Suppressor macrophage (primary cell): ENCODE measurements at places on chromosomes 16 and 17.
A peak's percentile ranks its signal among the peaks of the same experiment; 100 is the strongest.

- no peak for DNase-seq
Measured at GRCh38 chr17:14670861-14671260, 370.0 kb downstream of the HS3ST3B1 start.

DNA sequence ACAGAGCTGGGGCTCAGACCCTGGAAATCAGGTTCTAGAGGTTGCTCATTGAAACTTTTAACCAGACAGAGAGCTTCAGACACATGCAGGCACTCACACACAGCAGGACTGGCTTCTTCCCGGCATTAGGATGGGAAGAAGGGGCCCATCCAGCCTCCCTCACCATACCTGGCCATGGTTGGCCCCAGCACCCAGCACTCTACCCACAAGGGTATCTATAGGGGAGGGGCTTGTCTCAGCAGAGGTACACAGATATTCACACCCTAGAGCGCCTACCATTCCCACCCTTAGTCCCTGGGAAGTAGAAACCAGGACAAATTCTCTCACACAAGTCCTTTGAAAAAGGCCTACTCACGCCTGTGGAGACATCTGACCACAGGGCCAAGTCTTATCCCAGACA lies 20.5 kb upstream of the CCL2 start:
- peak; percentile 2 for DNase-seq

- peak; percentile 75 for DNase-seq
Measured at GRCh38 chr16:66408163-66409048, 18.7 kb upstream of the BEAN1 start.

- DNase-seq = no peak
Measured at GRCh38 chr16:52827456-52827855, 225.2 kb downstream of the CHD9NB start.

DNA sequence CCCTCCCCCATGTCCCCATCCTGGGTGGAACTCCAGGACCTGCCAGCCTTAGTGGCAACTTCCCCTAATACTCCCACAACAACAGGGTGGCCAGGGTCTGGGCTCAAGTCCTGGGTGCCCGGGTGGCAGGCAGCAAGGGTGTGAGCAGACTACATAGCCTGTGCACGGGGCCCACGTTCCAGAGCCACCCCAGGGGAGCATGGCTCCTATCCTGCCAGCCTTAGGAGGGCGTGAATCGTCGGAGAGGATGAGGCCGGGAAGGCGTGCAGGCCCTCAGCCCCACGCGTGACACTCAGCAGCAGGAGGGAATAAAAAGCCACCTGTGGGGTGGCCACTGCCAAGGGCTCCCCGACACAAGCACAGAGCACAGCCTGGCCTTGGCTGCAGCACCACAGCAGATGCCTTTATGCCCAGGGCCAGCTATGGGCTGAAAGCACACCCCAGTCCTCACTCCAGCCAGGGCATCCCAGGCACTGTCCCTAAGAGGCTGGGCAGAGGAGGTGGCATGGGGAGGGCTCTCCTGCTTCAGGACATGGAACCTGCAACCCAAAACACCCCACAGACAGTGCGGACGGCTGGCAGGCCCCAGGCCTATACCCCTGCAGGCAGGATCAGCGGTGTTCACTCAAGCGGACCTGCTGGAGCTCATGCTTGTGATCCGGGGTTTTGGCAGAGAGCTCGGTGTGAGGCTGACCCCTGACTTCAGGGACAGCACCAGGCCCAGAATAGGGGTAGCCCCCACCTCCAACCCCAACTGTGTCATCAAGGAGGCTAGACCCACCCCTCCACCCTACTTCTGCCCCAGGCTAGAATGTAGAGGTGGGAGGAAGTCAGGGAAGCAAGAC lies 2.7 kb downstream of the BCAR1 start:
- DNase-seq = no peak

- DNase-seq = peak; percentile 80
Measured at GRCh38 chr16:67719778-67720144, 645 bp upstream of the GFOD2 start.

GRCh38 chr17:47813512-47814031 lies 8.0 kb downstream of the OSBPL7 start:
- DNase-seq = no peak

DNA sequence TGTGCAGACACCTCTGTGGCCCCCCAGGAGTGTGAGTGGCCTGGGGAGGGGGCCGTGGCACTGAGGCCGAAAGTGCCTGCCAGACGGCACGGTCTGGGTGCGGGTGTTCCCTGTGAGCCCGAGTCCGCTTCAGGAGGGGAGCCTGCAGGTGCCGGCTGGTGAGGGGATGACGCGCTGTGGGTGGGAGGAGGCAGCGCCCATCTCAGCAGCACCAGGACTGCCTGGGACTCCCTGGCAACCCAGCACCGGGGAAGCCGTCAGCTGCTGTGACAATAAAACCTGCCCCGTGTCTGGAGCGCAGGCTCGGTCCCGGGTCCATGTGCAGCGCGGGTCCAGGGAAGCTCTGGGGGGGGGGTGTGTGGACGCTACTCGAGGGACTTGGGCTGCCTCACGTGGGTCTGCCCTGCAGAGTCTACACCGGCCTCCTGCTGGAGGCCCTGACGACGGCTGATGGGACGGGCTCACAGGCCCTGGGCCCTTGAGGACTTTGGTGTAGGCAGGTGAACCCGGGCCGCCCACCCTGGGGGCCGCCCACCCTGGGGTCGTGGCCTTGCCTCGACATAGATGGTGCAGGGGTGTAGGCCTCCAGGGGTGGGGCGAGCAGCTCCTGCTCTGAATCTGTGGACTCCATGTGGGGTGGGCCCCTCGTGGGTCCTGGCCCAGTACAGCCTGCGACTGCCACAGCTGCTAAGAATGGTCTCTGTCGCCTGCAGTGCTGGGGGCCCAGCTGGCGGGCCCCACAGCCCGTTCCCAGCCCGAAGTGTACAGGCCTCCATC lies 5.9 kb upstream of the RAB40C start:
- no peak for DNase-seq

- no peak for DNase-seq
Measured at GRCh38 chr17:74795327-74796020, 19.3 kb upstream of the NAT9 start.

- no peak for DNase-seq
Measured at GRCh38 chr17:45756266-45756991, 27.7 kb upstream of the CRHR1 start.

DNA sequence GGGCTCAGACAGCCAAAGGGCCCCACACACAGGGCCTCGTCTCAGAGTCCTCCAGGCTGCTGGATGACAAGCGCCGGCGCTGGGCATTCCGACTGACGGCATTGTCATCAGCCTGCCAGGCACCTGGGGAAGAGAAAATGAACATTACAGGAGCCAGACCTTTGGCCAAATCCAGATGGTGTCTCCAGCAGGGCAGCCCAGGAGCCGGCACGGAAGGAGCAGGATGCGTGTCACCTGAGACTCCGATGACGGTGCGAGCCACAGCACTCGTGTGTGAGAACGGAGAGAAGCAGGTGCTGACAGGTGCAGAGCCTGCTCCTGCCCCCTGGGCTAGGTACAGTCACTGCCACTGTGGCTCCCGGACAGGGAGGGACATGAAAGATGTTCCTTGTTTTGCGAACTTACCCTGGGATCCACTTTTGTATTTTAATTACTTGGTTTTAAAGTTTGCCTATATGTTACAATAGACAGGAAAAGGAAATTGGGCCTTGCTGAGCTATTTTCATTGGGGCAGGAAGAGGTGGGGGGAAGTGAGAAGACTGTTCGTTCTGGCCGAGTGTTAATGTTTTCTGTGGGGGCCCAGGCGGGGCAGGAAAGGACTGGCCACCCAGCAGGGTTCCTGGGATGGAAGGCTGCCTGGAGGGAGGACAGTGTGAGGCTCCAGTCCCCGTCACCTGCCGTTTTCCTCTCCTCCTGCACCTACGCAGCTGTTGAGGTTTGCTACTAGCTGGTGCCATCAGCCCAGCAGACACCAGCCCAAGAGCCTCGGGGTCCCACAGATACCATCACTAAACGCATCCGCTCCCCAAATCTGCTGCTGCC lies 4.4 kb upstream of the FOXJ1 start:
- peak; percentile 37 for DNase-seq

GRCh38 chr16:1494711-1495110 lies 1.6 kb downstream of the TELO2 start:
- DNase-seq = no peak

GRCh38 chr16:63806794-63807506 lies 1314.9 kb downstream of the CDH11 start:
- no peak for DNase-seq

DNA sequence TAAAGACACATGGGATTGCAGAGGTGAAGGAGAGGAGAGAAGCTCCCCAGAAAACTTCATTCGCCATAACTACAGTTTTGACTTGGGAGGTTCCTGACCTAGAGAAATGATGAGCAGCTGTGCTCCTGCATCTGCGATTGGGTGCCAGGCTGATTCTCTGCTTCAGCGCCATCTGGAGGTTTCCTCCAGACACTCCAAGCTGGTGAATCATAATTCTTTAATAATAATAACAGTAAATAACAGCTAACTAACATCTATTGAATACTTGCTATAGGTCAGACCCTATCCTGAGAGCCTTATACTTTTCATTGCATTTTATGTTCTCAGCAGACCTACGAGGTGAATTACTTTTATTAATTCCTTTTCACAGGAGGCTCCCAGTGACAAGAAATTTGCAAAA lies 575.8 kb downstream of the TOX3 start:
- DNase-seq = no peak

- DNase-seq = peak; percentile 58
Measured at GRCh38 chr17:73184136-73184993, 8.5 kb upstream of the COG1 start.

DNA sequence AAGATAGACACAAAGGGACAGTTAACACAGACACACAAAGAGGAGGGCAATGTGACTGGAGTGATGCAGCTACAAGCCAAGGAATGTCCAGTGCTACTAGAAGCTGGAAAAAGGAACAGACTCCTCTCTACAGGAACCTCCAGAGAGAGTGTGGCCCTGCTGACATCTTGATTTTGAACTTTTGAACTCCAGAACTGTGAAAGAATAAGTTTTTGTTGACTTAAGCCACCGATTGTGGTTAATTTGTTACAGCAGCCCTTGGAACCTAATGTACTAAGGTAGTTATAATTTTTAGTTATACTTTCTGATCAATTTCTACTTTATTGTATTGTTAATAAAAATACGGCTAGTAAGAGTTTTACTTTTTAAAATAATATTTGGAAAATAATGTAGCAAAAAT lies 129.1 kb downstream of the MYO1D start:
- peak; percentile 20 for DNase-seq

DNA sequence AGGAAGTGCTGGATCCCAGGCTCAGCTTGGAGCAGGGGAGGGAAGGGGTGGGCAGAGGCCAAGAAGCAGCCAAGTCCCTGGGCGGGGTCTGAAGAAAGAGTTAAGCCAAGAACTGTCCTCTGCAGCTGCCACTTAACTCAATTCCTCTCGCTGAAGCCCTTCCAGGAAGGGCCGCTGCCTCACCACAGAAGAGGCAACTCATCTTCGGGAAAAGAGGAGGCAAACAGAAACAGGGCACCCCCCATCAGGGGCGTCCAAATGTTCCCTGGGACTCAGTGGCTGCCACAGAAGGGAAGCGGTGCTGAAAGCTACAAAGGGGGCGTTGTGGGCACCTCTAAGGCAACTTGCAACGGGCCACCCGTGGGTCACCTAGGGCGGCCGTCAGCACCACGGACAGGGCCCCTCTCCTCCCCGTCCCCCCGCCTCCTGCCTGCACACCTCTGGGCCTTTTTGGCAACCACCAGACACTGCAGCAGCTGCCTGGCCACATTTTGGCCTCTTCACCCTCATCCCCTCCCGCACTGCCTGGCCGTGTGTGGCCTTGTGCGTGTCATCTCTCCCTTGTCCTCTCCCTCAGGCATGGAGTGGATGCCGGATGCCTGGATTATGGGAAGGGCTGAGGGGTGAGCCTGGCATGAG lies 2.5 kb downstream of the TLCD3B start:
- DNase-seq = no peak

- no peak for DNase-seq
Measured at GRCh38 chr16:4344983-4345835, 5.9 kb downstream of the PAM16 start.

DNA sequence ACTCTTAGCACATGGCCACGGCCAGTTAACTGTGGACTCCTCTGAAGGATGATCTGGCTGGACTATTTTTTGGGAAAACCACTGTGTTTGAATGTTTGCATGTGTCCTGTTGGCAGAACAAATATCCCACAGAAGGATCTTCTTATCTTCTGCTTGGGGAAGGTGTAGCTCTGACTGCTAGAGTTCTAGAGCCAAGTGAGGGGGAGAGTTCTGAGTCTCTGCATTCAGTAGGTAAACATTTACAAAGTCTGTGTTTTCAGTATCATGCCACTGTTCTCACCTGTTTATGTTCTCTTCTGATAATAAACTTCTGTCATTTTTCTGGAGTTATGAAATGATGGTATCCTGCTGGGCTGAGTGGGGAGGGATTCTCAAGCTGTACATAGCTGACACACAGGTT lies 241.1 kb downstream of the WWOX start:
- DNase-seq = no peak

- DNase-seq = no peak
Measured at GRCh38 chr17:4090898-4091297, 51.9 kb downstream of the ZZEF1 start.

DNA sequence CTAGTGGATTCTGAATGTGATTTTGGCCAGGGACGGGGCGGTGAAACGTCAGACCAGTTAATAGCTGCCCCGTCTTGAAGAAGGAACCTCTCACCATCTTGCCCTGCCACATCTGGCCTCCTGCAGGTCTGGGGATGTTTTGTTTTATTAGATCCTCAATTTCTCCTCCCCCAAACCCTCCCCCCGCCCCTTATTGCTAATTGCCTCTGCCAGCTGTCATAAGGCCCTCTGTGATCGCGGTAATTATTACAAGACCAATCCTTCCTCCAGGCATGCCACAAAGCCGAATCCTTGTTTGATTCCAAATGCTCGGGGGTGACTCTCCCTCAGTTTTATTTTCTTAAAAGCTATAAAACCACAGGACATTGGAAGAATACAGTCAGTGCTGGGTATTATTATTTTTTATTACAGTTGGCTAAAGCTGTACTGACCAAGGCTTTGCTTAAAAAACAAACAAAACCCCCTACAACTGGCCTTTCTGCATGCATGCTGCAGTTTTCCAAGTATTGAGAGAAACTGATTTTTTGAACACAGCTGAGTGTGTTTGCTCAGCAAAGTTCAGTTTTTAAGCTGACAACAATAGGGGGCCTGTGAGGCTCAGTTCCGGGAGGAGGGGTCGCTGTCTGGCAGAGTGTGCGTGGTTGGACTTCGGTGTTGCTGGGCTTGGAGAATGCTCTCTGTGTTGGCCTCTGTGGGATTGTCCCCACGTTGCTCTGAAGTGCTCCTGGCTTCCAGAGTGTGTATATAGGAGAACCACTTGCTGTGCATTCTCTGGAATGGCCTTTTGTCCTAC lies 1.7 kb downstream of the KSR1 start:
- peak; percentile 38 for DNase-seq

GRCh38 chr17:81717766-81718089 lies 5.6 kb downstream of the SLC25A10 start:
- no peak for DNase-seq

DNA sequence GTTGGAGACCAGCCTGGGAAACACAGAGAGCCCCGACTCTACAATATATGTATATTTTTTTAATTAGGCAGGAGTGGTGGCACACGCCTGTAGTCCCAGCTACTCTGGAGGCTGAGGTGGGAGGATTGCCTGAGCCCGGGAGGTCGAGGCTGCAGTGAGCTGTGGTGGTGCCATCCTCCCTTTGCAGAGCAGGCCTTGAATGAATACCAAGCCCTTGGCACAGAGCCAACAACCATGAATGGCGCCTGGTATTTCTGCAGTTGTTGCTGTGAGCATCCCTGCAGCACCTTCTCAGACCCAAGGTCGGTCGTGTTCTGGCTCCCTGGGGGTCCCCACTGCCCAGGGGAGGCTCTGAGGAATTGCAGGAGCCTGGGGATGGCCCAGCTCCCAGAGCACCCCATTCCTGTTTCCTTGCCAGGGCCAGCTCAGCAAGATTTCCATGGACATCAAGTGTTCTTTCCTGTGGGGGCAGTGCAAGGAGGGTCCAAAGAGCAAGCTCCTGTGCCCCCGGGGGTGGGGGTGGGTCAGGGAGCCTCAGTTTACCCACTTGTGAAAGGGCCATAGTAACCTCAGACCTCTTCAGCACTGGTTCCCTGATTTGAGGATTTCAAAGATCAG lies 25.6 kb upstream of the RMI2 start:
- DNase-seq = no peak
